SK-N-SH (cell line): ENCODE measurements at places on chromosomes 16 and 17. TPM values are rescaled to one million over a fixed set of nuclear protein-coding genes. Genes with fewer than 3 reads are reported as not detected.

GRCh38 chr16:4783251-4783950, 4.7 kb downstream of the SEPTIN12 start:
- no peak for DNase-seq

FHOD1 gene
- 53.2 and 70.9 TPM in 2 replicates for polyA plus RNA-seq

DNA sequence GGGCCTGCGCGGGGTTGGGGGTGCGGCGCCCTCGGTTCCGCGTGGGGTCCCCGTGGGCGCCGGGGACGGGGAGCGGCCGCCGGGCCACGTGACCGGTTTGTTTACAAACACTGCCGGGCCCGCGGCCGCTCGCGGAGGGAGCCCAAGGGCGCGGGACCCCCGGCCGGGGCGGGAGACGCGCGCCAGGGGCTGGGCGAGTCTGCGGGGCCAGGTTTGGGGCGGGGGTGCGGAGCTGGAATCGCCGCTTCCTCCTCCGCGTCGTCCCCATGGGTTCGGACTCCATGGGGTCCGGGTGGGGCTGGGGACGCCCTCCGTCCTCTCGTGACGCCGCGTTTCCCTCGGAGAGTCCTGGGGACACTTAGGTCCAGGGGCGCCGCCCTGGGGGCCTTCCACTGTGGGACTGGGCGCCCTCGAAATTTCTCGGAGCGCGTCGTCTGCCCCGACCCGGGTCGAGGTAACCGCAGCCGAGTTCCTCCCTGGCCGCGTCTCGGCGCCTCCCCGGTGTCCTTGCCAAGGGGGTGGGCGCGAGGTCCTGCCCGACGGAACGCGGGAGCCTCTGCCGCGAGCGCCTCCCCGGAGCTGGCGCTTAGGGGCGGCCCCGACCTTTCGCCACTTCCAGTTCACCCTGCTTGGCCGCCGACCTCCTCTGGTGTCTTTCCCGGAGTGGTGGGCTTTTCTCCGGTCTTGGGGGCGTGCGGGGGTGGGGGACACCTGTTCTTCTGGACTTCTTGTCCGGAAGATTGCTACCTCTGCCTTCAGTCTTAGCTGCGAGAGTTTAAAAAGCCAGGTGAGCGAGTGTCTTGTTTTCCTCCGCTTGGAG, 684 bp downstream of the YPEL2 start:
- DNase-seq, result peak; percentile 78

DNA sequence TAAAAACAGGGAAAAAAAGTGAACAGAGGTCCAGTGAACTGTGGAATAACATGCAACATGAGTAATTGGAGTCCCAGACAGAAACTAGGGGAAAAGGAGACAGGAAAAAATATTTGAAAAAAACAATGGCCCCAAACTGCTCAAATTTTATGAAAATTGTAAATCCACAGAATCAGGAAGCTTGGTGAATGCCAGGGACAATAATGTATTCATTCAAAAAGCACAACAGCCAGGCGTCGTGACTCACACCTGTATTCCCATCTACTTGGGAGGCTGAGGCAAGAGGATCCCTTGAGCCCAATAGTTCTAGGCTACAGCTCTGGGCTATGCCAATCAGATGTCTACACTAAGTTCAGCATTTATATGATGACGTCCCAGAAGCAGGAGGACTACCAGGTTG, 23.7 kb downstream of the NCOR1 start:
- DNase-seq, result no peak

TBC1D26 gene
- polyA plus RNA-seq, result not detected in 2 replicates

DNA sequence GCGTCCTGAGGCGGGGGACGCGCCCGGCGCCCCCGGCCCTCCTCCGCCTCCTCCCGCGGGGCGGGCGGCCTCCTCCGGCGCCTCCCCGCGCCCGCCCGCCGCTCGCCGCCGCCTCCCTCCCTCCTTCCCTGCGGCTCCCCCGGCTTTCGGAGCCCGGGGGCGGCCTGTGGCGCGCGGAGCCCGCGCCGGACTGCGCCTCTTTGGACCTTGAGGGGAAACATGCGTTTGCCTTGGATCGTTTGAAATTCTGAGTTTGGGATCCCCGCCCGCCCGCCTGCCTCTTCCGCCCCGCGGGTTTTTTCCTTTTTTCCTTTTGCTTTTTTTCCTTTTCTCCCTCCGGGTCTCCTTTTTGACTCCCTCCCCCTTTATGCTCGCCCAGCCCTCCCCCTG, 390 bp downstream of the ZNRF1 start:
- DNase-seq, result no peak

GRCh38 chr17:45121055-45121454, 11.3 kb downstream of the PLCD3 start:
- no peak for DNase-seq

DNA sequence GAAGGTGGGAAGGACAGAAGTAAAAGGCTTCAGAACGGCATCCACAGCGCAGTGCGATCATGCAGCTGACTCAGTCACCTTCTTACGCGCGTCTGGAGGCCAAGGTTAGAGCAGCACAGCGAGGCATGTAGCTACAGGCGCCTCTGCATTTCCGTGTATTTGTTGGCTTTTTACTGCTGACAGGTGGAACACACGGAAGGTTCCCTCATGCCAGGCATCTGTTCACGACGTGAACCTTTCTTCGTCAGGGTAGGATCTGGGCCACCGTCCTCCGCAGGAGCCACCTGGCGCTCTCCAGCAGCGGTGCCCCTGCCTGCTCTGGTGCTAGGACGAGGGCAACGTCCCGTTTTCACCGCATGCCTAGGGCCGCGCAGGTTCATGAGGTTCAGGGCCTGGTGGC, 15.3 kb downstream of the TMEM204 start:
- DNase-seq, result no peak

JUP gene
- polyA plus RNA-seq, result 9.3 and 13.0 TPM in 2 replicates

- DNase-seq, result peak; percentile 78
Observed at GRCh38 chr16:70523743-70524398, at the start of gene SF3B3. TSS of gene SF3B3 (plus strand) at chr16:70523816. CDS start at chr16:70526657, 2,841 bp downstream.

LPO gene
- 0.02 TPM in 1 of 2 replicates, not detected in the other for polyA plus RNA-seq

KRT34 gene
- 0.05 and 0.08 TPM in 2 replicates for polyA plus RNA-seq

GRCh38 chr16:86881861-86882273, 303.5 kb downstream of the FOXL1 start:
- no peak for DNase-seq

DNA sequence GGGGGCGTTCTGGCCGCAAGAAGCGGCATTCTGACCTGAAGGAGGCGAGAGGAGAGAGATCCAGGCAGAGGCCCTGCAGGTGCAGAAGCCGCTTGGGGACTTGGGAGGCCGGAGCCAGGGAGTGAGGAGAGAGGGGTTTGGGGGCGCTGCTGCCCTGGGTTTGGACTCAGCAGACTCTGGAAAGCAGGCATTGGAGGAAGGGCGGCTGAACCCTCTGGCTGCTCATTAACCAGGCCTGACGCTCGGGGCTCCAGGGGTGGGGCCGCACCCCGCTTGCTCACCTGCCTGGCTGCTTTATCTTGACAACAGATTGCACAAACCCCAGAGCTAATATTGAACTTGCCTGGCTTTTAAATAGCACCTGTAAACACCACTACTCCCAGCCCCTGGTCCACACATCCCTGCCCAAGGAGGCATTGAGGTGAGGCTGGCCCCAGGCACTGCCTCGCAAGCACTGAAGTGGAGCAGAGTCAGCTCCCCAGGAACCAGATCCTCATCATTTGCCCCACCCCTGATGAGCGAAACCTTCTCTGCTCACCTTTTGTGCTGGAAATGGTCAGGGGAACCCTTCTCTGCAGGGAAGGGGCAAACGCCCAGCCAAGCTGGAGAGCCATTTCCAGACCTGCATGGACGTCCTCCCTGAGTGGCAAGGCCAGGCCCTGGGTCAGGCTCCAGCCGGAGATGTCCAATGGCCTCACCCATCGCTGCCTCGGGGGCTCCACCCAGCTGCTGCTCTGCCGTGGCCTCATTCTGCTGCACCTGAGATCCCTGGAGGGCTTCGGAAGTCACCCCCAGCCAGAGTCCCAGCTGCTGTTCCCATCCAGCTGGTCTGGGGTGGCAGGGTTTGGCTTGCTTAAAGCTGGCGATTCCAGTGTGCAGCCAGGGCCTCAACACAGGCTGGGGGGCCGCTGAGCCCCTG, 190.2 kb upstream of the GSE1 start:
- no peak for DNase-seq

- DNase-seq, result peak; percentile 89
Observed at GRCh38 chr16:31471875-31472708, at the start of gene TGFB1I1. TSS of gene TGFB1I1 (plus strand) at chr16:31472152. CDS start at chr16:31472189, 37 bp downstream.

CCL5 gene
- 0.23 and 0.57 TPM in 2 replicates for polyA plus RNA-seq

DNA sequence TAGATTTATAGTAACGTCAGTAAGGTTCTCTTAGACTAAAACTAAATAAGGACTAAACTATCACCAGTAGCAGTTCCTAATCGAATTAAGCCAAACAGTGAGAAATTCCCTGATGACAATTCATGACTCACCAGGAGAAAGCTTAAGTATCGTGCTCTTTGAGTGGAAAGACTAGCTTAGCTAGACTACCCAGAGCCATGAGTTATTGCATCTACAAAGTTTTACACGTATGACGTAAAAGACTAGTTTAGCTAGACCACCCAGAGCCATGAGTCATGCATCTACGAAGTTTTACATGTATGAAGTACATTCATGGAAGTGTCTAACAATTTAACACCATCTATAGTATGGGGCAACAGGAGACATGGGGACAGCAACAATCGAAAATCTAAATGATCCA, 36.6 kb downstream of the UBE2G1 start:
- no peak for DNase-seq

DNA sequence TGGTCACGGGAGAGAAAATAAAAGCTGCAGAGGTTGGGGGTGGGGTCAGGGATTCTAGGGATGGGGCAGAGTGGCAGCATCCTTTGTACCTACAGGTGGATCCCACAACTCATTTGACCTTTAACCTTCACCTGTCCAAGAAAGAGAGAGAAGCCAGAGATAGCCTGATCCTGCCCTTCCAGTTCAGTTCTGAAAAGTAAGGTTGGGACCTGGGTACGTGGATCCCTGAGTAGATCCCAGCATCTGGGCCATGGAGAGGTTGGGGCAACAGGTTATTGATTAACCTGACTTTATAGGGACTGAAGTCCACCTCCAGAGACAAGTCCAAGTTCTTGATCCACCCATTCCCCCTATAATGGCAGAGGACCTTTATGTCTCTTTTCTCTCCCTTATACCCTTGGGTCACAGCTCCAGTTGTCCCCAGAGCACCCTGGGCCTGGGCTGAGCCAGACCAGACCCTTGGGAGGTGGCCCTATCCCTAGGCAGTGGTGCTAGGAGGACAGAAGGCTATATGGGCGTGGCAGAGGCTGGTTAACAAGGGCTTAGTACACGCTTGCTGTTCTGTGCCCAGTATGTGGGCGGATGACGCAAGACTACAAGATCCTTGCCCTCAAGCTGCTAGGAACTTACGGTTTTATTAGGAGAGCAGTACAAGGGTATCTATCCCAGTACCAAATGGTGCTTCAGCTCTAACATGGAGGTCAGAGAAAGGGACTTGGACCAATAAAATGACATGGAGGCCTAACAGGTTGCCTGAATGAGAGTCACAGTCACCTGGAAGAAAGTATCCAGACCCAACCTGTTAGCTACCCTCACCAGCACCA, 3.3 kb downstream of the CLDN7 start:
- DNase-seq, result no peak

KIAA0753 gene
- polyA plus RNA-seq, result 7.2 and 10.3 TPM in 2 replicates

KCNG4 gene
- 0.02 TPM in 1 of 2 replicates, not detected in the other for polyA plus RNA-seq

GRCh38 chr17:7080456-7081041, 498 bp upstream of the CLEC10A start:
- DNase-seq, result no peak

- DNase-seq, result no peak
Observed at GRCh38 chr16:50925758-50926357, 184.0 kb downstream of the CYLD start.

IL21R gene
- polyA plus RNA-seq, result 0.13 TPM in 2 replicates

DNA sequence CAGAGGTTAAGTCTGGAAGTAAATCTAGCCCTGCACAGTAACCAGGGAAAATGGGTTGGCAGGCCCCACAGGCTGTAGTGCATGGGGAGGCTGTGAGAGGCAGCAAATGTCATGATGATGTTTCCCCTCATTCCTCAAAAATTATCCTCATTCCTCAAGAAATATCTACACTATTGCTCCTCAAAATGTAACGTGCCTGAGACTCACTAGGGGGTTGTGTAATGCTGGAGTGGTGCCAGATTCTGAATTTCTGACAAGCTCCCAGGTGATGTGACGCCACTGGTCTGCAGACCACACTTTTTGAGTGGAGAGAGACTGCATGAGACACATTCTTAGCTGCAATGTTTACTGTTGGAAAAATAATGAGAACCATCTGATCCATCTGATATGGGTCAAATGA, 1.2 kb upstream of the MPP3 start:
- no peak for DNase-seq

DNA sequence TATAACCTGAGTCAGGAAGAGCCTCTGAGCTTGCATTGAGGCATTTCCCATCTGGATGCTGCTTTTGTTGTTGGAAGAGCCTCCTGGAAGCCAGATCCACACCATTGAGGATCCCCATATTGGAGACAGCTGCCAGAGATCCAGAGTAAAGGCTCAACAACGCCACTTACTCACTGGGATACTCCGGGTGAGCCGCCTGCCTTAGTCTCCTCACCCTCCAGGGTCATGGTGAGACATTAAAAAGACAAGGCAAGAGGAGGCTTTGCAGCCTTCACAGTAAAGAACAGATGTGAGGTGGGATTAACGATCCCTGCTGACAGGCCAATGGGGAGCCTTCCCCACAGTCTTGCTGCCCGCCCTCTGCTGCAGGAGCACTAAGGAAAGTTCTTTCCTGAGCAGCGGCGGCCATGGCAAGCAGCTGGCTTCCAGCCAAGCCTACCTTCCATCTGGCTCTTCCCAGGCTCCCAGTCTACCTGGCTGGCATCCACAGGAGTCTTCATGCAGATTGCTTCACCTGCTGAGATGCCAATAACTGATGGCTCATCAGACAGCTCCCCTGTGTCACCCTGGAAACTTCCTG, 198.5 kb downstream of the CYLD start:
- no peak for DNase-seq

NOXO1 gene
- polyA plus RNA-seq, result 0.19 and 0.21 TPM in 2 replicates

GRCh38 chr17:79424471-79425185, 186.2 kb downstream of the RBFOX3 start:
- no peak for DNase-seq

- no peak for DNase-seq
Observed at GRCh38 chr17:55405600-55405999, 16.0 kb downstream of the MMD start.

CHD9NB gene
- 2.5 and 2.7 TPM in 2 replicates for polyA plus RNA-seq
